ENCODE measurements at places on chromosomes 2 and 18.
A peak's percentile ranks its signal among the peaks of the same experiment; 100 is the strongest.

DNA sequence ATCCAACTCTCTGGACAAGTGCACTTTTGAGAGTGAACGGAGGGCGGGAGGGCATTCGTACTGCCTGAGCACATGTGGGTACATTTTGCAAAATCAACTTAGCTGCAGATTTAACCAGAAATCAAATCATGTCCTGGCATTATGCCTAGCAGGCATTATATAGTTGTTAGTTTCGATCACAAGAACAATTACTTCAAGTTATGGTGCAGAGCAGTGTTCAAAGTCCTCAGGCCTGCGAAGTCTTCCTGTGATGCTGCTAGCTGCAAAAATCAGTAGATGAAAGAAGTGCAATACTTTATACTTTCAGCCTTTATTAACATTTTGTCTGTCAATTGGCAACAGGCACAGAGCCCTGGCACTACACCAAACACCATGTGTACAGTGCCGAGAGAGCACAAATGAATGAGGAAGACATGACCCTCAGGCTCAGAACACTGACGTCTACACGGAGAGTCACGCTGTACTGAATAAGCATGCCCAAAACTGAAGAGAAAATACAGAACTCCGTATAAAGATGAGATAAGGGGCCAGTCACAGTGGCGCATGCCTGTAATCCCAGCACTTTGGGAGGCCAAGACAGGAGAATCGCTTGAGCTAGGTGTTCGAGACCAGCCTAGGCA is 92.1 kb upstream of the CREB1 start:
- peak; percentile 71 for DNase-seq

- no peak for DNase-seq
Measured at GRCh38 chr2:195486987-195487644, 169.9 kb upstream of the SLC39A10 start.

- no peak for DNase-seq
Measured at GRCh38 chr2:36027616-36028015, 328.0 kb upstream of the CRIM1 start.

DNA sequence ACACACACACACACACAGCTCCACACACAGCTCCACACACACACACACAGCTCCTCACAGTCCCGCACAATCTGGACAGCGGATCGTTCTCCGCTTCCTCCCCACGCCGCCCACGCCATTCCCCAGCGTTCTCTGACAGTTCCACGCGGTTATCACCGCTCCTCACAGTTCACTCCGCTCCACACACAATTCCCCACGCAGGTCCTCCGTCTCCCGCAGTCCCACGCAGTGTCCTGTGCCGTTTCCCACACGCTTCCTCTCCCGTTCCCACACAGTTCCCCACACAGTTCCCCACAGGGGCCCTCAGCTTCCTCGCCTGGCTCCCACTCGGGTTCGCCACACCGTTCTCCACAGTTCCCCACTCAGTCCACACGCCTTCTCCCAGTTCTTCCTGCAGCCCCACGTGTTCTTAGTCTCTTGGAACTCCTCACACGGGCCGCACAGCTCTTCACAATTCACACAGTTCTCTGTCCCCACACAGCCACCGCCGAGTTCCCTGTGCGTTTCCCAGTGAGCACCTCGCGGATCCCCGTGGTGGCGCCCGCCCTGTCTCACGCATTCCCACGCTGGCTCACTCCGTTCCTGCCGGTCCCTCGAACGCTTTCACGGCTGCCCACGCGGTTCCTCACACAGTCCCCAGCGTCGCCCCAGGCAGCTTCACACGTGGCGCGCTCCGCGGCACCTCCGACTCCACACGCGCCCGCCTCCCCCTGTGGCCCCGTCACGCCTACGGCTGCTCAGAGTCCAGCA is 38.4 kb downstream of the KIF1A start:
- no peak for DNase-seq

DNA sequence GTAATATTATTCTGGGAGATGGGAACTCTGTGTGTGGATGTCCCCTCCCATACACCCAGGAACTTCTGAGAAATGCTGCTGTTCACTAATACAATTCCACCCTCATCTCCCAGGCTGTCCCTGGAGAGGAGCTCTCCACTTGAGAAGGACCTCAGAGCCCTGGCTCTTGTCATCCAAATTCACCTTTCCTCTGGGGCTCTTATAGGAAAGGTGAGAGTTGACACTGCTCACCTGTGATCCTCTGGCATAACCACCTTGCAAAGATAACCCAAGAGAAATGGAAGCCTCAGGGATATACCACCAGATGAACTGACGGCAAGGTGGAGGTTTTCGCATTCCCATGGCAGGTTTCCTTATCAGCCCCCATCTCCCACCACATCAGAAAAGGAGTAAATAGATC is 52.0 kb downstream of the IL1RL2 start:
- DNase-seq, result no peak

DNA sequence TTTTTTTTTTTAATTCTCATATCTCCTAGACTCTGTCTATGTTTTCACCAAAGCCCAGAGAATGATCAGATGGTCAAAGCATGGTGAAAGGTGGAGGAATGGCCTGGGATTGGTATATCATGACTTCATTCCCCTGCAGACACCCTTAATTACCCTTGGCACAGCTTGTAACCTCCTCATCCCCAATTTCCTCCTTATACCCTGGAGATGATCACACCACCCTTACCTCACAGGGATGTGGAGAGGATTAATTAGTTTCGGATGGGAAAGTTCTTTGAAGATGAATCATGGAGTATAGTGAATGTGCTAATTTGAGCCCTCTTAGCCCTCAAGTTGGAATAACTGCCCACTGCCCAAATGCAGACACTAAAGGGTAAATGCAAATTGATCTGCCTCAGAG is 138.0 kb upstream of the LYPD6 start:
- no peak for DNase-seq

GRCh38 chr2:85368921-85369320 is 14.4 kb downstream of the ELMOD3 start:
- no peak for DNase-seq

DNA sequence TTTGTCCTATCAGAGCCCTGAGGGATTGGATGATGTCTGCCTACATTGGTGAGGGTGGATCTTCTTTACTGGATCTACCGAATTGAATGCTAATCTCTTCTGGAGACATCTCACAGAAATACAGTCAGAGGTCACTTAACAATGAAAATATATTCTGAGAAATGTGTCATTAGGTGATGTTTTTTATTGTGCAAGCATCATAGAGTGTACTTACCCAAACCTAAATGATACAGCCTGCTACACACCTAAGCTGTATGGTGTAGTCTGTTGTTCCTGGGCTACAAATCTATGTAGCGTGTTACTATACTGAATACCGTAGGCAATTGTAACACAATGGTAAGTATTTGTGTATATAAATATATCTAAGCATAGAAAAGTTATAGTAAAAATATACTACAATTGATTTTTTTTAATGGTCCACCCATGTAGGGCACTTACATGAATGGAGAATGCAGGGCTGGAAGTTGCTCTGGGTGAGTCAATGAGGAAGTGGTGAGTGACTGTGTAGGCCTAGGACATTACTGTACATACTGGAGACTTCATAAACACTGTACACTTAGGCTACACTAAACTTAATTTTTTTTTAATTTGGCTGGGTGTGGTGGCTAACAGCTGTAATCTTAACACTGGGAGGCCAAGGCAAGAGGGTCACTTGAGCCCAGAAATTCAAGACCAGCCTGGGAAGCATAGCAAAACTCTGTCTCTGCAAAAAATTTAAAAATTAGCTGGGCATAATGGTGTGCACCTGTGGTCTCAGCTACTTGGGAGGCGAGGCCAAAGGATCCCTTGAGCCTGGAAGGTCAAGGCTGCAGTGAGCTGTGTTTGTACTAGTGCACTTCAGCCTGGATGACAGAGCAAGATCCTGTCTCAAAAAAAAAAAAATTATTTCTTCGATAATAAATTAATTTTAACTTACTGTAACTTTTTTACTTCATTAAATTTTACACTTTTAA is 226.3 kb upstream of the UBE2E3 start:
- DNase-seq, result no peak

- DNase-seq, result no peak
Measured at GRCh38 chr2:146624430-146625160, 1220.2 kb upstream of the ACVR2A start.

Measured in SK-N-DZ (cell line).